ENCODE measurements at places on chromosomes 12 and 14.

DNA sequence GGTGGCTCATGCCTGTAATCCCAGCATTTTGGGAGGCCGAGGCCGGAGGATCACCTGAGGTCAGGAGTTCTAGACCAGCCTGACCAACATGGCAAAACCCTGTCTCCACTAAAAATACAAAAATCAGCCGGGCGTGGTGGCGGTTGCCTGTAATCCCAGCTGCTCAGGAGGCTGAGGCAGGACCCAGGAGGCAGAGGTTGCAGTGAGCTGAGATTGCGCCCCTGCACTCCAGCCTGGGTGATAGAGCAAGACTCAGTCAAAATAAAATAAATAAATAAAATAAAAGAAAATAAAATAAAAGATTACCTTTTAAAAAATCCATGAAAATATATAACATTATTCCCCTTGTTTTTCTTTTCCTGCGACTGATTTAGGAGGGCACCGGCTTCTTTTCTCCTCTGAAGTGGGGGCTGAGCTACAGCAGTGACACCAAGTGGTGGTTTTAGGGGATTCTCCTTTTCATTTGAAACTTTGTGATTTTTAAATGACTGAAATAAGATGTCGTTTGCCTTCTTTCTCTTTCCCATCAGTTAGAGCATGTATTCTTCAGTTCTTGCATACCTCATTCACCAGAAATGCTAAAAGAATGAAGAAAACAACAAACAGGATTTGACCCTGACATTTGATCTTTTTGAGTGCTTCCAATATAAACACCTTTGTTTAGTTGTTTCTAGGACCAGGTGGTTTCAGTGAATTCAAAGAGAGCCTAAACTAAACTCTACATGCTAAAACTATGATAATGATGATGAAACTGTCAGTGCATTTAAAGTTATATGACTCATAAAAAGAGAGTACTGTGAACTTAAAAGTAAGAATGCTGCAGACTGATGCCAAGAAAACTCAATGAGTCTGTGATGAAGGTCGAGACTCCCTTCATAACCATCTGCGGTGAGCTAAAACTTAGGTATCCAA is 22.6 kb upstream of the PKP2 start:
- no peak for DNase-seq

DNA sequence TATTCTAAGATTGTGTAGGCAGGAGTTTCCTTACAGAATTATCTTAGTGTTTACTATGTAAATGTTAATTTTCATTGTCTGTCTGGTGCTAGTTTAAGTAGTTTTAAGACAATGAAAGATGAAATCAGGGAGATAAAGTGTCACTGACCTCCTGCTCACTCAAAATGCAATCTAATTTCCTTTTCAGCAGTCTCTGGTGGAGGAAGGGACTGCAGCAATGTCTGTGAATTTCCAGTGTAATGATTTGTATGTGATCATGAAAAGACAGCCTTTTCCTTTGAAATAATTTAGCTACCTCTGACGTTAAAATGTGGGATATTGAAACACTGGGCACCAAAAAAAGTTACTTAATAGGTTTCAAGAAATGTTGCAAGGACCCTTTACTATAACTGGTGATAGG is 779.7 kb upstream of the FLRT2 start:
- no peak for DNase-seq

- no peak for DNase-seq
These were observed 59.9 kb downstream of the BMP4 start for GRCh38 chr14:53896726-53897125.

DNA sequence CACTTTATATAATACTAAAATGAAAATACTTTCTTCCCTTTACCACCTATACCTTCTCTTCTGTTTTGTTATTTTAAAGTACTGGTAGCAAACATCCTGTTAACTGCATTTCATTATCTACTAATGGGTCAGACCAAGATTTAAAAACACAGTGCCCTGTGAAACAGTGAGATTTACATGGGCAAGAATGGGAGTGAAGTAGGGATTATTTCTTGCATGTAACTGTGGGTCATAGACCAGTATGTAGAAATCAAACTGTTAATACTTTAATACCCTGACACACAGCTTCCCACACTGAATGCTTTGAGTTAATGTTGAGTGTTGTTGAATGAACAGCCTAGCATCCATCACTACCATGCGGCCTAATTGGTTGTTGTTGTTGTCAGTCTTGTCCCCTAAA is 61.6 kb downstream of the PLEKHA5 start:
- DNase-seq, result no peak

DNA sequence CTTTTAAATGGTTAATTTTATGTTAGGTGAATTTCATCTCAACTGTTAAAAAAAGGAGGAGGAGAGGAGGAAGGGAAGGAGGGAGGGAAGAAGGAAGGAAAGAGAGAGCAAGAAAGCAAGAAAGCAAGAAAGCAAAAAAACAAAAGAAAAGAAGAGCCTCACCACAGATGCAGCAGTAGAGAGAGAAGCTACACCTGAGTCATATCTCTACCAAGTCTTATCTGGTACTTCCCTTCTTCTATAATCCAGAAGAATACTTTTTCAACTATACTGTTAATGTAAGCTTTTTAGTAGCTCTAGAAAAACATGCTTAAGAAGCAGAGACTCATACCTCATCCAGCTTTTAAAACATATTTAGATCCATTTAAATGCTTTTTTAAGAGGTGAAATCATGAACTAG is 5.6 kb upstream of the IL26 start:
- no peak for DNase-seq

DNA sequence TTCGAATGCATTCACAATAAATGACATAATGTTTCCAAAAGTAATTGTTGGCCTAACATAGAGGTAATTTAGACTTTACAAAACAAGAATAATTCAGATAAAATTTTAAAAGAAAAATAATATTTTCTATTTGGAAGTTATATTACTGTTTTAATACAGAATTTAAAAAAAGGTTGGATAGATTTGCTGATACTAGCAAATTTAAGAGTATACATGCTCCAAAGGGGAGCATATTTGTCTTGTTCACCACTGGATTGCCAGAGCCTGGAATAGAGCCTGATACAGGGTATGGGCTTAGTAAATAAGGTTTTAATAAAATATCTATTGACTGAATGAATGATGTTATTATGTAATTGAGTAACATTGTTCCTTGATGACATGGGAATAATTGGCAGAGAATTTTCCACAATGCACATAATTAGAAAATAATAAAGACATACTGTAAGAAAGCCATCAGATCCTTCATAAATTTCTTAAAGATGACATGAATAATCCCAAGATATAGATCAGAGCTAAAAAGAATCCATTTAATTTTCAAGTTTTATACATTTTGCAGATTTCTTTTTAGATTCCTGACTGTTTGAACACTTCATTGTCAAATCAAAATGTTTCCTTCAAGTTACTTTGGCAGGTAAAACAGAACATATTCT is 305.3 kb downstream of the SLC6A15 start:
- DNase-seq, result no peak

GRCh38 chr12:89951050-89951693 is 242.5 kb upstream of the ATP2B1 start:
- DNase-seq, result no peak

GRCh38 chr12:122031342-122032216 is 9.9 kb downstream of the BCL7A start:
- DNase-seq, result no peak

DNA sequence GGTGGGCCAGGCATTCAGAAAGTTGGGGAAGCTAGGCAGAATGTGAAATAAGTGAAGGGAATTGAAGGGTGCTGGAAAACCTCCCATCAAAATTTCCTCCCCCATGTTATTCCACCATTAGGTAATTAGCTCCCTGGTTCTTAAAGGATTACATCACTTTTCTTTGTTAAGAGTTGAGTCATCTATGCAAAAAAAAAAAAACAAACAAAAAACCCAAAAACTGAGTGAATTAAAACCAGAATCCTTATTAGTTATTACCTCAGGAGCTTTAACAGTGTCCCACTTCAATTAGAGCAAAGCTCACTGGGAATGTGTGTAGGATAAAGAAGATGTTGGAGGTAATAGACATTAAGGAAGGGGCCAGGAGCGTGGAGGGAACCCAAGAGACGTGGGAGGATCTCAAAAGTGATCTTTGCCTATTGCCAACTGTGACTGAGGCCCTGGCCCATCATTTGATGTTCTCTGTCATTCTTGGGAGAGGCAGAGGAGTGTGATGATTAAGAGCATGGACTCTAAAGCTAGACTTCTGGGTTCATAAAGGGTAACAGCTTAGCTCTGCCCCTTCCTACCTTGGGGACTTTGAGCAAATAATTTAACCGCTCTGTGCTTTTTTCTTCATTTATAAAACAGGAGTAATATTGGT is 364.7 kb downstream of the APAF1 start:
- no peak for DNase-seq

DNA sequence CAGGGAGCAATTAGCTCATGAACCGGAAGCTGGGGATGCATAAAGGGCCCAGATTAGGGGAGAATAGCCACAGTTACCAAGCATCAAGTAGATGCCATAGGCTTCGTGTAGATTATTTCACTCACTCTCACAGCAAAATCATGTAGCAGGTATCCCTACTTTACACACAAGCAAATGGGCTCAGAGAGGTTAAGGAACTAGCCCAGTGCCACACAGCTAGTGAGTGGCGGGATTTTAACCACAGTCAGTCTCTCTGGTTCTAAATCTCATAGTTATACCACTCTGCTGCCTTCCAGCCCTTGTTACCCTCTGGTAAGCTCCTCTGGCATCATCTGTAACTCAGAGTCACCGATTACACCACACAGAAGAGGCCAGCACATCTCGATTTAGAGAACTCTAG is 49.0 kb downstream of the IQSEC3 start:
- no peak for DNase-seq

GRCh38 chr12:107884769-107885694 is 110.5 kb downstream of the ASCL4 start:
- no peak for DNase-seq

DNA sequence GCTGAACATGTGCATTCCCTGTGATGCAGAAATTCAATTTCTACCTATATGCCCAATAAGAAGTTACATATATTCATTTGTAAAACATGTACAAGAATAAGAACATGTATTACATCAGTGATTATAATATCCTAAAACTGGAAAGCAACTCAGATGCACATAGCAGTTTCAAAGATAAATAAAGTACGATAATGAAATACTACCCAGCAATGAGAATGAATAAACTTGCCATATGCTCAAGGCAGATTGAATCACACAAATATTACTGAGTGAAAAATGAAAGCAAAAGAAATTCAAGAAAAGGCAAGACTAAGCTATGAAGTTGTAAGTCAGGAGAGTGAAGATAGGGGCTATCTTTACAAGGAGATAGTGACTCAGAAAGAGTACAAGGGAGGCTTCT is 345.3 kb upstream of the OR4E1 start:
- DNase-seq, result no peak

- DNase-seq, result no peak
These were observed 10.2 kb downstream of the ALDH2 start for GRCh38 chr12:111776836-111777344.

GRCh38 chr12:69469854-69470188 is 367 bp upstream of the FRS2 start:
- no peak for DNase-seq

GRCh38 chr12:8662593-8662992 is at the start of gene MFAP5:
MFAP5 (minus strand) TSS chr12:8662826; CDS start chr12:8662104, 722 bp downstream.
- DNase-seq, result no peak

DNA sequence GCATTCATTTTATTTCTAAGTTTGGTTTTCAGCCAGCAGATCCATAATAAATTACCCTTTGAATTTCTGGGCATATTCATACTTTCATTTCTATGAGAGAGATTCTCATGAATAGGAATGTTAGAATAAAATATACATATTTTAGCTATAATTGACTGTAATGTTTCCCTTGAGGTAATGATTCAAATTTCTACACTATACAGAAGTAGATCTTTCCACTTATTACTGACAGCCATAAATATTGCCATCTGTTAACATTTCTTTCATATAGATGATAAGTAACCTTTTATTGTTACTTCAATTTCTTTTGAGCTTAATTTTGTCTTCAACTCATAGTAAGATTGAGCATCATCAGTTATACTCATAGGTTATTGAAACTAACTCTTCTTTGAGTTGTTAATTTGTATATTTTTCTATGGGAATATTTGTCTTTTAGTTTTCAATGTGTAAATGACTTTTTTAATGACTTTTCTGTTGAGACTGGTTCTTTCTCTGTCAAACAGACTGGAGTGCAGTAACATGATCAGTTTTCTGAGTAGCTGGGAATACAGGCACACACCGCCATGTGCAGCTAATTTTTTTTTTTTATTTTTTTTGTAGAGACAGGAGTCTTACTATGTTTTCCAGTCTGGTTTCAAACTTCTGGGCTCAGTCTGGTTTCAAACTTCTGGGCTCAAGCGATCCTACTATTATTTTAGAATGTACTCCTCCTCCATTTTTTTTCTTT is 991.6 kb downstream of the SLC6A15 start:
- DNase-seq, result no peak

- DNase-seq, result no peak
These were observed 9.5 kb downstream of the HHIPL1 start for GRCh38 chr14:99654235-99654985.

GRCh38 chr12:94676031-94676641 is 25.8 kb upstream of the TMCC3 start:
- no peak for DNase-seq

- DNase-seq, result no peak
These were observed 27.4 kb downstream of the CRACR2A start for GRCh38 chr12:3725388-3726115.

DNA sequence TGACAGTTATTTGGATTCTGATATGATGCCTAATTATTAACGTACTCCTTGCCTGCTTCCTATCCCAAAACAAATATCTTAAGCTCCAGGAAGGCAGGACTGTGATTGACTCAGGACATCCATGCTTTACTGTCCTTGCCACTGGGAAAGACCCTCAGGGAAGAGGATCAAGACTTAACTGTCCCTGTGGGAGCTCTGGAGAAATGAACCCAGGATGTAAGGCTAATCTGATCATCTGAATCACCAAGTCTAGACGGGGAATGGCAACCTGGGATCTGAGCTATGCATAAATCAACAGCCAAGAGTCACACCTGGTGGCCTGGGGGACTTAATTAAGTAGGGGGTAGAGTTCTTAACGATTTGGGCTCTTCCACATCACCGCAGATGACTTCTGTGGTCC is 153.2 kb upstream of the BCL2L14 start:
- no peak for DNase-seq

GRCh38 chr14:71400871-71401321 is 493.6 kb downstream of the PCNX1 start:
- DNase-seq, result no peak

- DNase-seq, result no peak
These were observed 294.3 kb downstream of the APAF1 start for GRCh38 chr12:98939350-98939749.

DNA sequence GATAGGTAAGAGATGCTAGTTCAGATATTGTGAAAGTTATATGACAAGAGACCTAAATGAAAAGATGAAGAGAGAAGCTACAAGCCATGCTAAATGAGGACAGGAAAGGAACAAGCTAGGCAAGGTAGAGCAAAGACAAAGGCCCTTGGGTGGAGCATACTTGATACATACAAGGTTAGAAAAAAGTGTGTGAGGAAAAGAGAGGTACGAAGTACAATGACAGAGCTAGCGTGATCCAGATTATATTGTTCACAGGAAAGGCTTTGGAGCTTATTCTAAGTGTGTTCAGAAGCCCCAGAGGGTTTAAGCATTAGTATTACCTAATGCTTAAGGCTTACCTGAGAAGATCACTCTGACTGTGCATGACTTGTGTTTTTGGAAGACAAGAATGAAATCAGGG is 75.0 kb downstream of the SLCO1B3 start:
- no peak for DNase-seq

Measured in T-helper 1 cell (primary cell).